ENCODE measurements at places on chromosomes 7 and 10. TPM values are rescaled to one million over a fixed set of nuclear protein-coding genes. Genes with fewer than 3 reads are reported as not detected.

The PON1 gene
- not detected for total RNA-seq

The TAS2R5 gene
- total RNA-seq: 0.35 TPM

The SOSTDC1 gene
- total RNA-seq: not detected

The PRPS1L1 gene
- not detected for total RNA-seq

The EEF1AKMT2 gene
- 16.0 TPM for total RNA-seq

The GRID1 gene
- 0.52 TPM for total RNA-seq

The EMX2 gene
- total RNA-seq: 5.7 TPM

All from epithelial cell of proximal tubule (primary cell).